ENCODE measurements at places on chromosomes 7 and 10.

- peak; percentile 25 for DNase-seq
These were observed 127.8 kb downstream of the EMX2 start for GRCh38 chr10:117670116-117670904.

DNA sequence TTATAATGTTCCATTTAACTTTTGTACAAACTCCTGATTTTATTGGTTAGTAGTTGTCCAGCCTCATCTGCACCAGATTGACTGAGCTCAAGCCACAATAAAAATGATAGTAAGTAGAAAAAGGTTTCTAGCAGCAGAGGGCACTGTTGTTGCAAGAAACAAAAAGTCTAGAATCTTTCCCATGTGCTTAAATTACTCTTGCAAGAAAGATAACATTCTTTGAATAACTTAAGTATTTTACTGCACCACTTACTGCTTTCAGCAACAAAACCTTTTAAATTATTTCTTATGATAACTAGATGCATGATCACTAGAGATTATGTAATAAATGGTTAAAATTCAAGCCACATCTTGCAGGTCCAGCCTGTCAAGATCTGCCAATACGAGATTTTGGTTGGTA, 27.0 kb downstream of the LMOD2 start:
- no peak for DNase-seq

DNA sequence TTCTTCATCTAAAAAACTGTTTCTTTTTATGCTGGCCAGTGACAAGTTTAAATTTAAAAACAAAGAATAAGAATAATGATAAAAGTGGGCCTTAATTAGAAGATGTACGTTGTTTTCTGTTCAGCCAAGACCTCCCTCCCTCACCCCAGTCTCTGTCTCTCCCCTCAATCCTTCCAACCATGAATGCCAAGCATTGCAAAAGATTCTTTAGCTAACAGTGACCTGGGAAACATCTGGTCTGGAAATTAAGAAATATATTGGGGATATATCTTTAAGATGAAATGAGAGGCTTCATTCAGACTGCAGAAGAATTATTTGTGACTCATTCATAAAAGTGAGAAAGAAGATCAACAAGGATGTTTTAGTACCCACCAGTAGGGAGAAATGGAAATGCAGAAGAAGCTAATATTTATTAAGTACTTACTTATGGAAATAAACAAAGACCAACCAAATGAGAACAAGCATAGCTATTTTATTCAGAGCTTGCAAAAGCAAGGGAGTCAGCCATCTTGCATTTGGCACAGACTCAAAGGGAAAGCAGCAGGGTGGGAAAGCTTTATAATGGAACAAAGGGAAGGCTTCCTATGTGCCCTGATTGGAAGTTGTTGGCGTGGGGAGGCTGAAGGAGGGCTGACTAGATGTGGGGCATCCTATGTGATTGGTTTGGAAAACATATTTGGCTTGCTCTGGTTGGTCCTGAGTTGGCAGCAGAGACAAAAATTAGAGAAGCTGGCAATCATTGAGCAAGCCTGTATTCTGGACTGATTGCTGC, 595.4 kb upstream of the GHITM start:
- DNase-seq = no peak

DNA sequence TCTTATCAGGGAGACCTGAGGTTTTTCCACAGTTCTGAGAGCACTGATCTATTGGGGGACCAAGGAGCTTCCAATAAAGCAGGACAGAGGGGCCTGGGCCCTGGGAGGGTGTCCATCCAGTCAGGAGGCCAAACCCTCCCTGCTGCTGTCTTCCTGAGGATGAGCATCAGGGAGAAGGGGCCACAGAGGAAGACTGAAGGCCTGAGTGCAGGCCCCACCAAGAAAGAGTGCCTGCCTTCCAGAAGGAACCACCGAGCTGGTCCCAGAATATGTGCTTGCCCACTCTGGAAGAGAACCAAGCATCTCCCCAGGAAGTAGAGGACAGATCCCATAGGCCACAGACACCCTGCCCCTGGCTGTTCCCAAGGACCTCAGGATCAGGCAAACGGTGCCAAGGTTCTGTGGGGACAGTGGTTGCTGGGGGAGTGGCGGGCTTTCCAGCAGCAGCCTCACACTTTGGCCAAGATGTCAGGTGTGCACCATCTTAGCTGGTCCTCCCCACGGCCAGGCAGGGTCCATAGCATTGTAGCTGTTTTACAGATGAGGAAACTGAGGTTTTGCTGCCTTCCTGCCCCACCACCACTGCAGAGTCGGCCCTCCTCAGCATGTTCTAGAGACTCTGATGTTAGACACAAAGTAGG, 199.4 kb downstream of the GRID1 start:
- no peak for DNase-seq

GRCh38 chr7:151075662-151075971, 5.0 kb downstream of the FASTK start:
- no peak for DNase-seq

DNA sequence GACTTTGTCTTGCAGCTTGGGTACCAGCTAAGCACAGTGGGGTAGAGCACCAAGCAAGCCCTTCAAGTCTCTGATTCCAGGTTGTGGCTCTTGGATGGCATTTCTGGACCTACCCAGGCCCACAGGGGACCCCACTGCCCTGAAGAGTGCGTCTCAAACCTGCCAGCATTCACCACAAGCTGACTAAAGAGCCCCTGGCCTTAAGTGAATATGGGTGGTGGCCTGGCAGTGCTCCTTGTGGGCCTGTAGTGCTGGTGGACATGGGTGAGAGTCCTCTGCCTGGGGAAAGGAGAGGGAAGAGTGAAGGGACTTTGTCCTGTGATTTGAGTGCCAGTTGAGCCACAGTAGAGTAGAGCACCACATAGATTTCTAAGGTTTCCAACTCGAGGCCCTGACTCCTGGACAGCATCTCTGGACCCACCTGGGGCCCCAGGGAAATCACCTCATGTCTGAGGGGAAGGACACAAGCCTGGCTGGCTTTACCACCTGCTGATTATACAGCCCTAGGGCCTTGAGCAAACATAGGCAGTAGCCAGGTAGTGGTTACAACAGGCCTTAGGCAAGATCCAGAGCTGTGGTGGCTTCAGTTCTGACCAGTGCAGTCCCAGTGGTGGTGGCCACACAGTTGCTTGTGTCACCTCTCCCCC, 23.7 kb downstream of the GSDME start:
- no peak for DNase-seq

DNA sequence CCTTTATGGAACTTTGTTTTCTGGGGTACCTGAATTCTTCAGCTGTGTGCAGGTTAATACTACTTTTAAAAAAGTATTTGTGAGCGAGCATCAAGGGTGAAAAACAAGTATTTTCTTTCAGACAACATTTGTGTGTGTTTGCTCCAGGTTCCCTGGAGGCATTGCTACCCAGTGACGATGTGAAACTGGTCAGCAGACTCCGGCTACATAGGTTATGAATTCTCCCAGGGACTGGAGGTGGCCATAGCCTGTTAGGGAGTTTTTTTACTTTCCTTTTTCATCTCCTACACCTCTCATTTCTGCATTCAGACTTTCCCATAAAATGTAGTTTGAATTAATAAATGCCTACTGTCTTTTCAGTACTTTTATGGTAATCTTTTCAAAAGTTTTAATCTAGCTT, 7.6 kb downstream of the AKR1D1 start:
- no peak for DNase-seq

GRCh38 chr7:150382123-150382843, 3.2 kb downstream of the ZNF775 start:
- no peak for DNase-seq

DNA sequence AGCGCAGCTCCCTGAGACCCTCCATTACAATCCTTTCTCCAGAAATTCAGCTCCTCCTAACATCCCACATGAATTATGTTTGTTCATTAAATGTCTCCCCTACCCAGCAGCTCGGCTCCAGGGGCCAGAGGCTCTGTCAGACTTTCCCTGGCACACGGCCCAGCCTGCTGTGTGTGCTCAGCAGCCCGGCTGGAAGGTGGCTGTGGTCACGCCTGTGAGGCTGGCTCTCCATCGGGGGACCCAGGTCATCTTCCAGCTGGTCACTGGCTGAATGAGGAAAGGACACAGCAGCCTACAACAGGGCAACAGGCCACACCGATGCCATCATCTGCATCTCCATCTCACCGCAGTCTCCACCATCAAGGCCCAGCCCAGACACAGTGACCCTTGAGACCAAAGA, 219.8 kb downstream of the MAD1L1 start:
- DNase-seq = no peak

DNA sequence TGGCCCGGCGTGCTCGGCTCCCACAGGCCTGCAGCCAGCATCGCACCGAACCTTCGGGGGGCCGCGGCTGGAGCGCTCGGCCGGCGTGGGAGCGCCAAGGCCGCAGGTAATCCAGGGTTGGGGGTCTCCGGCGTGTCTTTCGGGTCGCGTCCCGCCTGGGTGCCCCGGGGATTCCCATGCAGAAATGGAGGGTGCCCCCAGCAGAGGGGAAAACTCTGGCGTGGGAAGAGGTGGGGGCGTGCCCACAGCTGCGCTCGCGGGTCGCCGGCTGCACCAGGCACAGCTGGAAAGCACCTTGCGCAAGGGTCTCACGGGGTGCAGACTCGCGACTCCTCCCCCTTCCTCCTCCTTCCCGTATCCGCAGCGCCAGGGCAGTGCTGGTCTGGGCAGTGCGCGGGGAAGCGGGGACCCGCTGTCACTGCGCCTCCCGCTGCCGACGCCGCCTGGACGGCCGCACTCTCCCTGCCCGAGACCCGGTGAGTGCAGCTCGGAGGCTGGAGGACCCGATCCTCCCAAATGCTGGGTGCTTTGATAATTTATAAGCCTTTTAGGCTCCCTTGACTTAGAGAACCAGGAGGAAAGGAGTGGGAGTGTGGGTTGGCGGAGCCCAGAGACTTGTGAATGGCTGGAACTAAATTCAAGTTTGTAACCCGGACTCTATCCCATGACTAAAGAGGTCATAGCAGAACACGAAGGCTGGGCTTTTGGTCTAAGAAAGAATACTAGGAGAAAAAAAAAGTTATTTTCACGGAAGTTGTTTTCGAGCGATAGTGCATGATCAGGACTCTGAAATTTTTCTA, 489 bp downstream of the MAP3K8 start:
- peak; percentile 83 for DNase-seq

DNA sequence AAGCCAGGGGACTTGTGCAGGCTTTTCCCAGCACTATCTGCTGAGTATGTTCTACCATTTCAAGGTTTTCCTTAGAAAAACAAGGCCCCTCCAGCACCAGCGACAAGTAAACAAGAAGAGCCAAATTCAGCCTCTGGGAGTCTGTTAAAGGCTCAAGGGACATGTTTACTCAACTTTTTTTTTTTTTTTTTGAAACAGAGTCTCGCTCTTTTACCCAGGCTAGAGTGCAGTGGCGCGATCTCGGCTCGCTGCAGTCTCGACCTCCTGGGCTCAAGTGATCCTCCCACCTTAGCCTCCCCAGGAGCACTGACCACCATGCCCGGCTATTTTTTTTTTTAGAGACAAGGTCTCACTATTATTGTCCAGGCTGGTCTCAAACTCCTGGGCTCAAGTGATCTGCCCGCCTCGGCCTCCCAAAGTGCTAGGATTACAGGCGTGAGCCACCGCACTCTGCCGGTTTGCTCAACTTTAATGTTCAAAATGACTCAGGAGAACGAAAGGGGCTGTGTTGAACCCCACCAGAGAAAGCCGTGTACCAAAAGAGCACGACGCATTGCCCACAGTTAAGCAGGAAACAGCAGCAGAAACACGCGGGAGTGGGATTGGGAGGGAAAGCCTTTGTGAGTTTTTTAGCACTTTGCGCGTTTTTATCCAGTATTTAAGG, 772 bp downstream of the PRDX3 start:
- peak; percentile 76 for DNase-seq

- peak; percentile 38 for DNase-seq
These were observed 38.2 kb downstream of the CDH23 start for GRCh38 chr10:71434760-71435394.

DNA sequence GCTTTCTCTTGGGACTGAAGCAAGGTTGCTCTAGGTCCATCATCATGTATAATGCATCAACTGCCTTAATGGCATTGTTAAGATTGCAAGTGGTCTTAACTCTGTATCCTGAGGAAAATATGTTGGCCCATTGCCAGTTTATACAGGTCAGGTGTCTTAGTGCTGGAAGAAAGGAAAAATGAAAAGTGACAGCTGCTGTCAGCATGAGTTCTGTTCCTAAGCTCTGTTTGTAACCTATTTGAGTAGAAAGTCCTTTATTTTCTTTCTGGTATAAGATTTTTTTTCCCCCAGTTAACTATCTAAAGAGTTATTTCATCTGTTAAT, 127.2 kb downstream of the SRI start:
- no peak for DNase-seq

DNA sequence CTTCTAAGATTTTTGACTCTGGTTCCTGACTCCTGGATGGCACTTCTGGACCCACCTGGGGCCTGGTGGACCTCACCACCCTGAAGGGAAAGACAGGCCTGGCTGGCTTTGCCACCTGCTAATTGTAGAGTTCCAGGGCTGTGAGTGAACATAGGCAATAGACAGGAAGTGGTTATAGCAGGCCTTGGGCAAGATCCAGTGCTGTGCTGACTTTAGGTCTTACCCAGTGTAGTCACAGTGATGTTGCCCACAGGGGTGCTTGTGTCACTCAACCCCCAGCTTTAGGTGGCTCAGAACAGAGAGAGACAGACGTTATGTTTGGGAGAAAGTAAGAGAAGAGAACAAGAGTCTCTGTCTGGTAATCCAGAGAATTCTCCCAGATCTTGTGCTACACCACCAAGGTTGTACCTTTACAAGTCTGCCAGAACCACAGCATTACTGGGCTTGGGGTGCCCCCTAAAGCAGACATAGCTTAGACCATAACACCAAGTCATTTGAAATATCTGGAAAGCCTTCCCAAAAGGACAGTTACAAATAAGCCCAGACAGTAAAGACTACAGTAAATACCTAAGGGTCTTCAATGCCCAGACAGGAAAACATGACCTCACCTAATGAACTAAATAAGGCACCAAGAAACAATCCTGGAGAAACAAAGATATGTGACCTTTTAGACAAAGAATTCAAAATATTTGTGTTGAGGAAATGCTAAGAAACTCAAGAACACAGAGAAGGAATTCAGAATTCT, 303.4 kb downstream of the PCLO start:
- no peak for DNase-seq

- no peak for DNase-seq
These were observed 75.3 kb downstream of the C10orf90 start for GRCh38 chr10:126595160-126595559.

DNA sequence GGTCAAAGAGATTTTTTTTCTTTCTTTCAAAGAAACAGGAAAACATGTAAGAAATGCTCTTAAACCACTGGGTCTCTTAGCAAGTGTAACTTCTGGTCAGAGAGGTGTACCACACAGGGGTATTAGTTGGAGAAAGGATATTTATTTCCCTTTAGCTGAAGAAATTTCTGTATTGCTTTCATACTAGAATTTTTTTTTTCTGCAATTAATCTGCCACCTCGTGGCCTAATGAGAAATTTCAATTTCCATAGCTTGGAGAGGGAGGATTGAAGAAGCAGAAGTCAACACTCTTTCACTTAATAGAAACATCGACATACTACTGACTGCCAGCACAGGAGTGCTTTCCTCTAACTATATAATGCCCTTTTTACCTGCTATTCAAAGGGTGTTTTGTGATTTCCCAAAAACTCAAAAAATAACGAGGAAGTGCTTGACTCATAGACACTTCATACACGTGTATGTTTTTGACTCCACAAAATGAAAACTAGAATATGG, 177.6 kb upstream of the NAMPT start:
- DNase-seq = no peak

Data from activated CD8-positive, alpha-beta memory T cell treated with anti-CD3 and anti-CD28 coated beads, Interleukin-2, amount 50 U/mL, for 48 hours (primary cell).